Osteocyte (in vitro differentiated cells): ENCODE measurements at places on chromosomes 7 and 10. TPM values are rescaled to one million over a fixed set of nuclear protein-coding genes. Genes with fewer than 3 reads are reported as not detected.

Gene FFAR4
- not detected in 2 replicates for total RNA-seq

Gene CFAP69
- 0.86 and 1.1 TPM in 2 replicates for total RNA-seq

Gene AQP1
- 6.0 and 6.7 TPM in 2 replicates for total RNA-seq

Gene CPXM2
- total RNA-seq = not detected in 2 replicates

Gene CDHR1
- total RNA-seq = 0.24 TPM in 1 of 2 replicates, not detected in the other

Gene PPP2R2D
- 28.9 and 29.3 TPM in 2 replicates for total RNA-seq

Gene C7orf33
- total RNA-seq = not detected in 2 replicates

Gene GLCCI1
- total RNA-seq = 12.3 and 16.8 TPM in 2 replicates
